A673 (cell line): ENCODE measurements at places on chromosomes 12 and 14. TPM values are rescaled to one million over a fixed set of nuclear protein-coding genes. Genes with fewer than 3 reads are reported as not detected.

DNA sequence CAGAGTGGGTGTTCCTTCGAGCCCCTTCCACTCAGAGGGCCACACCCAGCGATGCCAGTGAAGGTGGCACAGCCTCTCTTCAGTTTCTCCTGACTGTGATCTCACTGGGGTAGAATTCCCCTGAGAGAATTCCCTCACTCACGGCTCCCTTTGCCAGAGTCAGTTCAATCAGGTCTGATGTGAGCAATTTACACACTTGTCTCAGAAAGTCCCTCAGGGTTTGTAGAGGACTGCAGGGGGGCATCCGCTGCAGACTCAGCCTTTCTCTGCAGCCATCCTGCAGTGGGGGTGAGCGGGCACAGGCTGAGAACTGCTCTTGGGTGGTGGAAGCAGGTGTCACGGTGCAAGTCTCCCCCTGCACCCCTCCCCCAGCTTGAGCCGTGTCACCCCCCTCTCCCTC lies 205.4 kb upstream of the PRMT8 start:
- H3K27me3 ChIP-seq: no peaks in the 10 kb centered on the region
- peaks cover 19% of the 10 kb centered on the region for H3K4me1 ChIP-seq
- H3K27ac ChIP-seq: no peak overlapping the region
- peak; percentile 78 for DNase-seq

DNA sequence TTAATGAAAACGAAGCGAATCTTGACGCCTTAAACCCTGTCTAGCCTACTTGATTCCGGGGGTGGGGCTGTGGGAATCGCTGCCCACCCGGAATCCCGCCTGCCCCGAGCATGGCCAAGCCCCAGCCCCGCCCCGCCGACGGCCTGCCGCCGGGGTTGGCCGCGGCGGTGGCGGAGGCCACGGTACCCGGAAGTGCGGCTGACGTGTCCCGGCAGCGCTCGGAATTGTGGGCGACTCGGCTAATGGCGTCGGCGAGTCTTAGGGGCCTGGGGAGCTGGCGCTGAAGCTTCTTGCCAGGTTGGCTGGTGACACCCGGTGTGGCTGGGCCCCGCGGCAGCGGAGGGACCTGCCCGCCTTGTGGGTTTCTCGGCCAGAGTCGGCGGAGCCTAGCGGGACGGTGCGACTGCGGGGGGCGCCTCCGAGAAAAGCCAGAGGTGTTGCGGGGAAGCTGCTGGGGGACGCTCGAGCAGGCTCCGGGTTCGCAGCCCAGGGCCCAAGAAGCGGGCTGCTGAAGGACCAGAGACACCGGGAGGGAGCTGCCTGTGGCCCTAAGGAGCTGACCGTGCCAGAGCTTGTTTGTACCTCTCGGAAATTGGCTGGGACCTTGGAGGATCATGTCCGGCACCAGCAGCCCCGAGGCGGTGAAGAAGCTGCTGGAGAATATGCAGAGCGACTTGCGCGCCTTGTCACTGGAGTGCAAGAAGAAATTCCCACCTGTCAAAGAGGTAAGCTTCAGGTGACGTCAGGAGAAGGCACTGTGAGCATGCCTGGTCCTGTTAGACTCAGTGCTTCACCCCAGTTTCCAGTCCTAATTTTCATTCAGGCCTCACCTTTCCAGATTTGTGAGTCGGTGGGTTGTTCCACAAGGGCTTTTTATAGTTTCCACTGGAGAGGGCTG lies at the start of gene MON2:
Gene MON2 (plus strand): TSS at position 233 of the 898 bp plus-strand sequence. CDS start 382 bp downstream, at position 615.
- peak within 1 kb of the TSS; percentile 95 for H3K4me3 ChIP-seq
- no peaks in the 10 kb centered on the region for H3K27me3 ChIP-seq
- H3K4me1 ChIP-seq: peaks cover 10% of the 10 kb centered on the region
- peak; percentile 89 for DNase-seq
- peak within 1 kb of the TSS; percentile 83 for H3K27ac ChIP-seq
- H3K36me3 ChIP-seq: no peaks in the 10 kb centered on the region

DNA sequence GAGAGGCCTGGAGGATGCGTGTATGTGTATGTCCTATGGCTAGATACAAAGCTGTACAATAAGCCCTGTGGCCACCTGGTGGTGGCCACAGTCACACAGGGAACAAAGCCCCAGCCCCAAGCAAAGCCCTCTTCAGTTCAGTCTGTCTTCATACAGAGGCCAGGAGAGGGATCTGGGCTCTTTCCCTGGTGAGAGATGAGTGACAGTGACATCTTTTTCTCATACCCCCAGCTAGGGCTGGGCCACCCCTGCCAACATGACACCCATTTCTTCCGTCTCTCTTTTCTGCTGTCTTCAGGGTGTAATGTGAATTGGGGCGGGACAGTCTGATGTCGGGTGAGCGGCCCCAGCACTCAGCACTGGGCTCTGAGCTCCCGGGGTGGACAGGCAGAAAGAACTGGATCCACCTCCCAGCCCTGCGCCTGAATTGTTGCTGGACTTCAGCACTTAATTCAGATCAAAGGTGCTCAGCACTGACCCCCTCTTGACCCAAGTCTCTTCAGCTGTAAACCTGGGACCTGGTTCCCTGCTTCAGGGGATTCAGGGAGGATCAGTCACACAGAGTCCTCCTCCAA lies 59.8 kb downstream of the SERPINA3 start:
- H3K36me3 ChIP-seq: no peaks in the 10 kb centered on the region
- no peak overlapping the region for H3K27ac ChIP-seq
- DNase-seq: no peak
- H3K4me1 ChIP-seq: no peaks in the 10 kb centered on the region

DNA sequence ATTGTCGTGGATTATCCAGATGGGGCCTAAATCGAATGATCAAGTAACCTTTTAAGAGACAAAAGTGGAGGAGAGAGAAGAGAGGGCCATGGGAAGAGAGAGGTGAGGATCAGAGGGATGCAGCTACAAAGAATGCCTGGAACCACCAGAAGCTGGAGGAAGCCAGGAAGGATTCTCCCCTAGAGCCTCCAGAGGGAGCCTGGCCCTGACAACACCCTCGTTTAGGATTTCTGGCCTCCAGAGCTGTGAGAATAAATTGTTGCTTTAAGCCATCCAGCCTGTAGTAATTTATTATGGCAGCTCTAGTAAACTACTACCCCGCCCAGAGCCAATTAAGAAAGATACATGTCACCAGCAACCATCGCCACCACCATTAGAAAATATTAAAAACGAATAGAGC lies 46.2 kb upstream of the GSC start:
- peak; percentile 31 for DNase-seq
- H3K27ac ChIP-seq: no peak overlapping the region
- H3K27me3 ChIP-seq: no peaks in the 10 kb centered on the region
- H3K4me3 ChIP-seq: no peak overlapping the region
- H3K4me1 ChIP-seq: peaks cover 7% of the 10 kb centered on the region

Gene CHGA
- total RNA-seq: 12.7 and 14.8 TPM in 2 replicates

Gene BCL11B
- total RNA-seq: 80.6 and 81.3 TPM in 2 replicates

DNA sequence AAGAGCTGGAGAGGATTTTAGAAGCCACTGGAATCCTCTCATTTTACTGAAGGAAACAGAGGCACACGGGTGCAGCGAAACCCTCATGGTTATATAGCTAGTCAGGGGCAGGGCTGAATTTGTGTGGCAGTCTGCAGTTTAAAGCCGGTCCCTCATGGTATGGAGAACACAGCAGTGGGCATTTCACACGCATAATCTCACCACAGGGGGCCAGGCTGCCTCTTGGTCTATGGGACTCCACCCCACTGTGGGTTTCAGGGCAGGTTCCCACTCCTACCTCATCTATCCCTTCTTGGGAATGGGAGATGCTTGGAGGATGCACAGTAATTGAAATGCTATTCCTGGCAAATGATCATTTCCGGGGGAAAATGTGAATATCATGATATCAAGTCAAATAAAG lies 400.6 kb downstream of the RGS6 start:
- no peaks in the 10 kb centered on the region for H3K4me1 ChIP-seq
- H3K27me3 ChIP-seq: no peaks in the 10 kb centered on the region
- no peaks in the 10 kb centered on the region for H3K36me3 ChIP-seq
- no peak overlapping the region for H3K4me3 ChIP-seq
- DNase-seq: no peak
- H3K27ac ChIP-seq: no peak overlapping the region

DNA sequence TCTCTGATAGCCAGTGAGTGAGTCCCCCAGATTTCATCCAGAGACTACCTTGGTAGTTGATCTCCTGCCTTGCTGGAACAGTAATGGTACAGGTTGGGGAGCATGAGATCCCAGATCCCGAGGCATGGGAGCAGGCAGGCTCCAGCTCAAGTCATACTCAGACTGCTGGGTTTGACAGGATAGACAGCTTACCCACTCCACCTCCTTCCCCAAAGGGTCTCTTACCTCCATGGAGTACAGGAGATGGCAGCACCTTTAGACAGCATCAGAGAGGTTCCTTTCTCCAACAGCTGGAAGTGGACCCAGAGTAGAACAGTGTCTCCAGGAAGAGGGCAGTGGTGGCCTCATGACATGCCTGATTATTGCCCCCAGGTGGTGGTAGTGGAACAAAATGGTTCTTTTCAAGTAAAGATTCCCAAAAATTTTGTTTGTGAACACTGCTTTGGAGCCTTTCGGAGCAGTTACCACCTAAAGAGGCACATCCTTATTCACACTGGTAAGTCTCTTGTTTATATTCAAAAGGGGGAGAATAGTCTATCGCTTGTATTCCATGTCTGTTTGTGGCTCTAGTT lies 4.9 kb upstream of the CSAD start:
- no peak overlapping the region for H3K27ac ChIP-seq
- no peak overlapping the region for H3K4me3 ChIP-seq
- peaks cover 66% of the 10 kb centered on the region for H3K36me3 ChIP-seq
- no peak for DNase-seq

Gene SLC4A8
- 0.73 and 1.1 TPM in 2 replicates for total RNA-seq

- DNase-seq: no peak
- H3K36me3 ChIP-seq: no peaks in the 10 kb centered on the region
- H3K27ac ChIP-seq: no peak overlapping the region
- no peaks in the 10 kb centered on the region for H3K27me3 ChIP-seq
These were observed 15.4 kb downstream of the BDKRB1 start for GRCh38 chr14:96271421-96271762.
